Activated naive CD8-positive, alpha-beta T cell treated with anti-CD3 and anti-CD28 coated beads, Interleukin-2, amount 50 U/mL, for 24 hours (primary cell): ENCODE measurements at places on chromosomes 11 and 22.

- no peak for DNase-seq
These were observed 54.3 kb downstream of the SPATA19 start for GRCh38 chr11:133790995-133791394.

GRCh38 chr11:96187822-96188221 is 155.2 kb downstream of the MAML2 start:
- peak; percentile 49 for DNase-seq

GRCh38 chr11:100684101-100685065 is 2.7 kb upstream of the ARHGAP42 start:
- no peak for DNase-seq

GRCh38 chr11:14015711-14016110 is 53.2 kb downstream of the SPON1 start:
- DNase-seq: no peak

DNA sequence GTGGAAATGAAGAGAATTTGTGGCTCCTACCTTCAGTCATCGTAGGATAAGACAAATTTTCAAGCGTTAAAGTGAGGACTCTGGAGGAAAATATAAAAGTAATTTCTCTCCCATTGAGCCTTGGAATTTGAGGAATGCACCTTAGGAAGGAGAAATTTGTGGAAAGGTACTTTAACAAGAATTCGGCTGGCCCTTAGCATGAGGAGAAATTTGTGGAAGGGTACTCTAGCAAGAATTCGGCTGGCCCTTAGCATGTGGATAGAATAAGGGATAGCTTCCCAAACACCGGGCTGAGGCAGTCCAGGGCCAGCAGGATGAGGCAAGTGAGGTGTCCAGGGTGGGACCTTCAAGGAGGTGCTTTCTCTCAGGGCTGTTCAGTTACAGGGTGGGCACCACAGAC is 33.2 kb upstream of the FAR1 start:
- no peak for DNase-seq

DNA sequence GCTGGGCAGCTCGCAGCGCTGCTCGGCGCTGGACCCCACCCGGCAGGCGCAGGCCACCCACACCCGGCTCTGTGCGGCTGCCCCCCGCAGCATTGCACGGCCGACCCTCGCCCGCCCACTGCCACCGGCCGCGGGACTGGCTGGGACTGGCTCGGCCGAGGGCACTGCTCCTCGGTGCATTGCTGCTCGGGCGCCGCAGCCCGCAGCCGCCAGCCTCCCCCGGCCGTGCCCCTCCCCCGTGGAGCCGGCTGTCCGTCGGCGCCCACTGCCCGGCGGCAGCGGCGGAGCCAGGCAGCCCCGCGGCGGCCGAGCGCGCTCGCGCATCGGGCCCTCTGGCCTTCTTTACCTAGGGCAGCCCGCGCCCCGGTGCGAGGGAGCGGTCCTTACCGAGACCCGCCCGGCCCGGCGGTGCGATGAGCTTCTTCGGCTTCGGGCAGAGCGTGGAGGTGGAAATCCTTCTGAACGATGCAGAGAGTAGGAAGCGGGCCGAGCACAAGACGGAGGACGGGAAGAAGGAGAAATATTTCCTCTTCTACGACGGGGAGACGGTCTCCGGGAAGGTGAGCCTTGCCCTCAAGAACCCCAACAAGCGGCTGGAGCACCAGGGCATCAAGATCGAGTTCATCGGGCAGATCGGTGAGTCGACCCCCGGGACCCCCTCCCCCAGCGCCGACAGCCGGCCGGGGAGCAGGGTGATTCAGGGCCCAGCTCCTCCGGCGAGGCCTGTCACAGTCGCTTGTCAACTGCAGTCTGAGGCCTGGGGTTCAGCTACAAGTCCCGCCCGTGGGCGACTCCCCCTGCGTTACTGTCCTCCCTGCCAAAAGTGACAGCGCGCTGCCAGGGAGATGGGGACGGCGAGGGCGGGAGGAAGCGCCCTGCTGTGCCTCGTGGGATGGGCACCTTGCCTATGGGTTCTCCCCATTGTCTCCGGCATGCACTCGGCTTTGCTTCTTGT is 516 bp downstream of the VPS26B start:
- peak; percentile 71 for DNase-seq

- no peak for DNase-seq
These were observed 773.6 kb upstream of the TENM4 start for GRCh38 chr11:80214413-80214812.

DNA sequence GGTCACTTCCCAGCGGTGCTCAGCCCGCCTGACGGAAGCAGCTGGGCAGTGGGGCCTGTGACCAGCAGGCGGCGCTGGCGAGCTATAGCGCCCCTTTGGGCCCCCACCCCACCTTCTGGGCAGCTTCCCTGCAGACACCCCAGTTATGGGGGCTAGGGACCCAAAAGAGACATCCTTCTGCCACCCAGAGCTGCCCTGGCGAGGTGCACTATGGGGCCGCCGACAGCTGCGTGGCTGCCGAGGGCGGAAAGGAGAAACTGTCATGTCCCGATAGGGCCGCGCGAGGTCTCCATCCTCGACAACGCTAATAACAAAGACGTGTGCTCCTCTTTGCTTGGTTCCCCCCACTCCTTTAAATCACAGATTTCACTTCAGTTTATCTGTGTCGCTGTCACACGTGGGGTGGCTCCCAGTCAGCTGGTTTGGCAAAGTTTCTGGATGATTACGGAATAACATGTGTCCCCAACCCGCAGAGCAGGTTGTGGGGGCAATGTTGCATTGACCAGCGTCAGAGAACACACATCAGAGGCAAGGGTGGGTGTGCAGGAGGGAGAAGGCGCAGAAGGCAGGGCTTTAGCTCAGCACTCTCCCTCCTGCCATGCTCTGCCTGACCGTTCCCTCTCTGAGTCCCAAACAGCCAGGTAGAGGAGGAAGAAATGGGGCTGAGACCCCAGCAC is 673 bp upstream of the MYO7A start:
- peak; percentile 68 for DNase-seq

GRCh38 chr11:72217841-72218240 is 1.2 kb downstream of the FOLR2 start:
- DNase-seq: no peak

DNA sequence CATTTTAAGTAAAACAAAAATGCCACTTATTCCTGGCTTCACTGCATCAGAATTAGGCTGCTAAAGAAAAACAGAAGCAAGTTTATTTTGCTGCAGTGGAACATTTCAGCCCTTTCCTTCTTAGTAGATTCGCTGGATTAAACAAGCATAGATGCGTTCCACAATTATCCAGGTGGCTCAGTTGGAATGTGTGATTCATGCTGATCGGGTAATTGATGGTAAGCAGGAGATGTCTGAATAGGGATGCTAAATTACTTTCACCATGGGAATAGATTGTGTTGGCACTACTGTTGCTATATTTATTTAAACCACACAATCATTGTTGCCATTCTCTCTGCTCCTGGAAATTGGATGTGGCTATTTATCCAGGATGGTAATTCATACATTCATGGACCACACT is 440.1 kb upstream of the DDI1 start:
- DNase-seq: no peak

DNA sequence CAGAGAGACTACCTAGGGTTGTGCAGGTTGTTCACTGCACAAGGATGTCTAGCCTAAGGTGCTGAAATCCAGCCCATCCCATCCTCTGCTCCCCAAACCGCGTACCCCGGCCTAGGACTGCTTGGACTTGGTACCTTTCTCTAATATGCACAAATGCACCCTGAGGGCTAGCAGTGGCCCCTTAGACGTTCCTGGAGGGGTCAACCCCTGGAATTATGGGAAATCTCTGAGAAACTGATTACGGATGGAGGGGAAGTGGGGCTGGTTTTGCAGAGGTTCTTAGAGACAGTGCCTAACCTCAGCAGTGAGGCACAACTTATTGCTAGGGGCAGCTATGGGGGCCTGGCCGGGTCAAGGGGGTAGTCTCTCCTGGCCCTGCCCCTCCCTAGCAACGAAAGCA is 2.5 kb downstream of the C11orf68 start:
- no peak for DNase-seq

DNA sequence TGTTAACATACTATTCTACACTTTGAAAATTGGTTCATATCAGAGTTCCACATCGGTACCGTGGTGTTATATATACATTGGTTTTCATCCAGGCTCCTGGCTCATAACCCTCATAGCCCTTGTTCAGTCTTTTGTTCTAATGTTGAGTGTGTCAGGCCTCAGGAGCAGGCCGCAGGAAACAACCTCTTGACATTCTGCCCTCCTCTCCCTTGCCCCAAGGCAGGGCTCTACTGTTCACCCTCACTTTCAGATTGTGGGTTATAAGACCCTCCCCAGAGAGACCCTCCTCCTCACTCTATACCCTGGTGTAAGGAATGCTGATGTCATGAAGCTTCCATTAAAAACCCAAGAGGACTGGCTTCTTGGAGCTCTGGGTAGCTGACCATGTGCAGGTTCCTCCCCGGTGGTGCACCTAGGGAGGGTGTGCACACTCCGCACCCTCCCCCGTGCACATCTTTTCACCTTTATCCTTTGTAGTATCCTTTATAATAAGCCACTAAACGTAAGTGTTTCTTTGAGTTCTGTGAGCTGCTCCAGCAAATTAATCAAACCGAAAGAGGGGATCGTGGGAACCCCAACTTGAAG is 12.1 kb downstream of the SSH3 start:
- no peak for DNase-seq

DNA sequence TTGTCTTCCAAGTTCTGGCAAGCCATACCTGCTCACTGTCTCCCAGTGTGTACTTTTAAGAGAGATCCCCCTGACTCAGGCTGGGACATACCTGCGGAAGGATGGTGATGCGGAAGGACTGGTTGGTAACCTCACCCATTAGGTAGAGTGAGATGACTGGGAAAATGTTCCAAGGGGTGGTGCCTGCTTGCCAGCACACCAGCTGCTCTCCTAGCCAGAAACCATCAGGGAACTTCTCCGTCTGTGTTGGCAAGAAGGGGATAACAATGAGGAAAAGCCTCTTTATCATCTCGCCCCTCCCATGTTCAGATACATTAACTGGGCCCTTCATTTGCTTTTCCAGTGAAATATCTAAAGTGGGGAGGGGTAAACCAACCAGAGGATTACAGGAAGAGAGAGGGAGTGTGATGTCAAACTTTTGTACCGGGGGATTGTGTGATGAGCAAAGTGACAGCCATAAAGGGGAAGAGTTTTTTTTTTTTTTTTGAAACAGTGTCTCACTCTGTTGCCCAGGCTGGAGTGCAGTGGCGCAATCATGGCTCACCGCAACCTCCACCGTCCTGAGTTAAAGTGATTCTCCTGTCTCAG is at the start of gene BACE1-AS:
TSS of gene BACE1-AS (plus strand) at position 538 of the 588 bp plus-strand sequence.
- DNase-seq: no peak

DNA sequence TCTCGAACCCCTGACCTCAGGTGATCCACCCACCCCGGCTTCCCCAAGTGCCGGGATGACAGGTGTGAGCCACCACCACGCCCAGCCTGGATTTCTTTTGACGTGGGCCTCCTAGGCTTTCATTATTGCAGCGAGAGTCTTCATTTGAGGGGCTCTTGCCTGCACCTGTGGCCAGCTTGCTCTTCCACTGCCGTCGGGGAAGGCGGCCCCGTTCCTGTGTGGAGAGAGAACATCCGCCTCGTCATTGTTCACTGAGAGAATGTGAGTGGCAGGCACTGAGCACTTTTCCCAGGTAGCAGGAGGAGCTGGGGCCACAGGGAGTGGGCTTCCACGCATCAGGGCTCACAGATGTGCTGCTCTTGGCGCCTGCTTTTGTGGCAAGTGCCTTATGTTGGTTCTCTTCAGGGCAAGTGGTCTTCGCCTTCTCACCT is 365.0 kb downstream of the TBC1D22A start:
- no peak for DNase-seq

DNA sequence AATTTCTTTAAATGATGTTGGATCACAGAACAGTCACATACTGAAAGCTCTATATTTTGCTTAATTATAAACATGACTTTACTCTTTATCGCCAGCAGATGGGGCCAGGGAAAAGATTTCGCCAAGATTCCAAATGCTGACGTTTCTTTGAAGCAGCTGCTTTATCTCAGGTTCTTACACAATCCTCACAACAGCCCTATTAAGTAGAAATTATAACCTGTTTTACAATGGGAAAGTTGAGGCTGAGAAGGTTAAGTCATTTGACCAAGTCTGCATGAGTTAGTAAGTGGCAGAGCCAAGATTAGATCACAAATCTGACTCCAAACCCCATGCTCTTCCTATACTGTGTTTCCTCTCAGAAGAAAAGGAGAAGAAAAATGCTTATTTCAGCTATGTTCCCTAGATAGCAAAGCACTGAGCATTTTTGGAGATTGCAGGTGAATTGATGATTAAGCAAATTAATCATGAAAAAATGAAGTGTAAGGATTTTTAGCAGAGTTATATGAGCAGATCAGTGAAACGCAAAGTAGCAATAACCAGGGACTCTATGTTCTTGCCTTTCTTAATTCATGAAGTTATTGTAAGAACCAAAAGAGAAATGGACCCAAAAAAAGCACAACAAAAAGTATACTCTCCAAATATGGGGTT is 79.0 kb downstream of the AASDHPPT start:
- no peak for DNase-seq

GRCh38 chr11:35316161-35316560 is 103.2 kb downstream of the SLC1A2 start:
- no peak for DNase-seq

DNA sequence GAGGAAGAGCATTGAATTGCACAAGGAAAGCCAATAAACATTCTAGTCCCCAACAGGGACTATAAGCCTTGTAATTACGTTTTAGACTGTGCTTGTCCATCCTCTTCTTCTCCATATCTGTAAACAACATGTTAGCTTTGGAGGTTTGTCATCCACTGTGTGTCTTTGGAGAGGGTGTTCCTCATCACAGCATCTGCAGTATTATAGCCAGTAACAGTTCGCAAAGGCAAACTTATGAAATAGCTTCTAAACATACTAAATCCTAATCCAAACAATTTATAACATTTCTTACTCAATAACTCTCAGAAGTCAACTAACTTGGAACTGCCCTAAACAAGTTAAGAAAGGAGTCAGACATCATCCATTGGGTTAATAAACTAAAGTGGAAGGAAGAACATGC is 10.3 kb upstream of the BDNF start:
- DNase-seq: no peak

DNA sequence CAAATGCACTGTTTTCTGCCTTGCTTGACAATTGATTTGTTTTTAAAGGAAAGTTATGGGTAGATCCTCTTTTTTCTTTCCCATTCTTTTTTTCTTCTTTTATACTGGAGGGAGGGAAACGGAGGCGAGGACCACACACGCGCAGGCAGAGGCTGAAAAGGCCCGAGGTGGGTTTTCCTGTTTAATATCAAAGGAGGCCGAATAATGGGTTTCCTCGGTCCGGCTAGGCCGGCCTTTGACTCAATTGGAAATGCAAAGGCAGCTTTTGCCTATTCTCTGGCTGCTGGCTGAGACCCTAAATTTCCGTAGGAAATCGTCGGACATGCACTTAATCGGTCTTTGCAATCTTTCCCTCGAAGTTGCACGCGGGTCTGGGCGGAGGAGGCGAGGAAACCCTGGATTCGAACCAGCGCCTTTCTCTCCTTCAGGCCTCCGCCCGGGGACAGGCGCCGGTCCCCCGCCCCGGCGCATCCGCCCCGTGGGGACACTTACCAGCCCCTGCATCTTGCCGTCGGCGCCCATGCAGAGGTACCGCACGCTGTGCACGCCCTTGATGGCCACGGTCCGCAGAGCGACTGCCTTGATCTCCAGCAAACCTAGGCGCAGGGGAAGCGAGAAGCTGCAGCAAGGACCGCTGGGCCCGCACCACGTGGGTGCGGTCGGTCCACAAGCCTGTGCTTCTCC is 911 bp downstream of the FGF19 start:
- no peak for DNase-seq

- DNase-seq: no peak
These were observed 1.8 kb downstream of the YWHAH start for GRCh38 chr22:31945971-31946680.
